Kidney (tissue), 22 donors: ENCODE measurements at places on chromosomes 1 and 21.

DNA sequence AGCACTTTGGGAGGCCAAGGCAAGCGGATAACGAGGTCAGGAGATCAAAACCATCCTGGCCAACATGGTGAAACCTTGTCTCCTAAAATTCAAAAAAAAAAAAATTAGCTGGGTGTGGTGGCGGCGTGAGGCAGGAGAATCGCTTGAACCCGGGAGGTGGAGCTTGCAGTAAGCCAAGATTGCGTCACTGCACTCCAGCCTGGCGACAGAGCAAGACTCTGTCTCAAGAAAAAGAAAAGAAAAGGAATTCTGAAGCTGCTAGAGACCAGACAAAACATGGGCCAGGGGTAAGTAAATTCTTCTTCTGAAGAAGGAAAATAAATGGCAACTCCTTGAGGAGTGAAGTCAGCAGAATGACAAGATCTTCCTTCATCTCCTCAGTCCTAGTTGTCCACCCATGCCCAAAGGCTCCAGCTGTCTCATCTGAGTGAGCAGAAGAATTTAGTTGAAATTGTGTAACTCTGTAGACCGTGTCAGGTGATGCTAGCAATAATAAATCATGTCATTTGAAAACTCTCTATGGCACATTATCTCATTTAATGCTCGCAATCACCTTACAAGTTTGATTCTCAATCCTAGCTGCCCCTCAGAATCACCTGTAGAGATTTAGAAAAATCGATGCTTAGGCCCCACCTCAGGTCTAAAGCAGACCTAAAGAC lies 14.3 kb downstream of the PDZK1 start:
- DNase-seq = no peak

DNA sequence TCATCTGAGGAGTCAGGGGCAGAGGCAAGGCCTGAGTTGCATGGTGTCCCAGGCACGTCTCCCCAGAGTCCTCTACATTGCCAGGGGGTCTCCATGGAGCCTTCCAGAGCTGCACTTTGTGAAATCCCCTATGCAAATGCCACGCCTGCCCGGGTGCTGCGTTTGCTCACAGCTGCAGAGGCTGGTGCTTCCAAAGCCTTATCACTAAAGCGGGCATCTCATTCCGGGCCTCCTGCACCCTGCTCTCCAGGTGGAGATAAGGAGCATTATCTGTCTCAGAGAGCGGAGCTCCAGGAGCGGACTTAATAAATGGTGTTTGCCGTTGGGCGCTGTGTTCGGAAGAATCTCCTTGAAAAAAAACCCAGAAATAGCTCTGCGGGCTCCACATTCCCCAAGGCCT lies 25.9 kb upstream of the ACTL8 start:
- no peak for DNase-seq

GRCh38 chr1:33332357-33332789 lies 11.5 kb upstream of the A3GALT2 start:
- no peak for DNase-seq

- peak; percentile 78 for DNase-seq
Observed at GRCh38 chr21:31874812-31875212, 2.0 kb downstream of the HUNK start.

DNA sequence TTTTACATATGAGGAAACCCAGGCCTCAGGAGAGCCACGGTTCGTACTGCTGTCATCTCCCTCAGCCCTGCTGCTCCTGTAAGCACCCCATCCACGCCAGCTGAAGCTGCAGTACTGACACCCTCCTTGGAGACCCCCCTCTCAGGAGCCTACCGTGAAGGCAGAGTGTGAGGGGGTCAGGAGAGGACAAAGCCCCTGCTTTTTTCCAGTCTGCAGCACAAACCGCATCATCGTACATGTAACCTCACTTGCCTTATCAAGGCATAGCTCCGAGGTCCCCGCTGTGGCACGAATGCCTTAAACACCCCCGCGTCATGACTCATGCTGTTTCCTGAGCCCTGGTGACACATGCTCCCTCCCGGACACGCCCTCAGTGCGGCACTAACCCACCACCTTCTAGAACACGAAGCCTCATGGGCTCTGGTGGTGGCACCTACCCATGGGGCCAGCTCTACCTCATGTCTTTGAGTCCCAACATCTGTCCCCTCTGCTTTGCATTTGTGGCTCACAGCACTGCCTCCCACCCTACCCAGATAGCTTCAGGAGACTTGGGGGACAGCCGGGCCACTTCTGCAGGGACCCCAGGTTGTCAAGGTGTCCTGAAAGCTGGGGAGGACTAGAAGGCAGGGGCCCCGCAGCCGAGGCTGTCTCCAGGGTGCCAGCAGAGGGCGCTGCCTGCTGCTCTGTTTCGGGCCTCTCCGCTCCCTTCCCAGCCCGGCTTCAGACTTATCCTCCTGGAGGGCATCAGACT lies 4.9 kb downstream of the SH3BGRL3 start:
- no peak for DNase-seq

DNA sequence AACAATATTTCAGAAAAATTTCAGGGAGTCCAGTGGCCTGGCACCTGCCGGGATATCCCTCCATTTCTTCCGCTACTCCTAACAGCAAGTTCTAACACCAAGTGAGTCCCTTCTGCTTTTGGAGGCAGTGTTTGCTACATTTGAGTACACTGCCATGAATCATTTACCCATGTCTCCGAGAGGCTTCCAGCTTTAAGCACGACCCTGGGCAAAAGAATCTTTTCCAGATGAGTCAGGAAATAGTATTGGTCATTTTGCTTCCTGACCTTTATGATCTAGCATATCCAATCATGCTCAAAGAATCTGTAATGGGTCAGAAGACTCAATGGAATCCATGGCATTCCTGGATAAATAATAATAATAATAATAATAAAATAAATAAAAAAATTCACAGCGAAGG lies 60.7 kb upstream of the FMN2 start:
- DNase-seq = no peak

DNA sequence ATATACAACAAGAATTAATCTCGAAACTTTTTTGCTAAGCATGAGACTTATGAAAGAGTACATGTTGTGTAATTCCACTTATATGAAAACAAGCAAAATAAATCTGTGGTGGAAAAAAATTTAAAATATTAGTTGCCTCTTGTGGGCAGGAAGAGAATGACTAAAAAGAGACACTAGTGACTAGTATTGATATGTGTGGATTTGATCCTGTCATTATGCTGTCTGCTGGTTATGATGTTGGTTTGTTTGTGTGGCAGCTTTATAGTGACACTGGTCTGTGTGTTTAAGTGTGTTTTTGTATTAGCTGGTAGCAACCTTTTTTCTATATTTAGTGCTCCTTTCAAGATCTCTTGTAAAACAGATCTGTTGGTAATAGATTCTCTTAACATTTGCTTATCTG lies 267.8 kb upstream of the NRIP1 start:
- no peak for DNase-seq

- no peak for DNase-seq
Observed at GRCh38 chr1:247241691-247242090, 14.2 kb upstream of the VN1R5 start.

GRCh38 chr1:6207075-6207885 lies 1.4 kb downstream of the RNF207 start:
- no peak for DNase-seq

DNA sequence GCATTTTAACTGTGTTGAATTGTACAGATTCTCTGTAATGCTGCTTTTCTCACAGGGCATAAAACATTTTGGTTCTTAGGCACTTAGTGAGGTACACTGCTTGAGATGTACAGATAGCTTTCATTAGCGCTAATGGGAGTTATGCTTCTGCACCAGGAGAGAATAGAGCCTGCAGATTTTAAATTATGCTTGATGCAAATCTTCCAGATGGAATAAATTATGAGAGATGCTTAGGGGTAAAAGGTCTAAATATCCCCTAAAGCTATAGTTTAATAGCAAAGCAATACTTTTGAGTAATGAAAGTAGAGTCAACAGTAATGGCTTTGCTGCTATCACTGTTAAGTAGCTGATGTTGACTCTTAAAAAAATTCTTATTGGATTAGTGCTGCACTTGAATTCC lies 248.9 kb downstream of the S1PR1 start:
- DNase-seq = no peak

- DNase-seq = peak; percentile 52
Observed at GRCh38 chr1:206506405-206507283, 687 bp upstream of the RASSF5 start.

- no peak for DNase-seq
Observed at GRCh38 chr1:189682591-189682990, 795.1 kb downstream of the BRINP3 start.

- DNase-seq = no peak
Observed at GRCh38 chr1:44229435-44230167, 16.3 kb downstream of the DMAP1 start.

GRCh38 chr21:45514311-45515021 lies 27.8 kb downstream of the SLC19A1 start:
- no peak for DNase-seq

GRCh38 chr21:45590726-45591618 lies 48.7 kb upstream of the SLC19A1 start:
- peak; percentile 82 for DNase-seq

DNA sequence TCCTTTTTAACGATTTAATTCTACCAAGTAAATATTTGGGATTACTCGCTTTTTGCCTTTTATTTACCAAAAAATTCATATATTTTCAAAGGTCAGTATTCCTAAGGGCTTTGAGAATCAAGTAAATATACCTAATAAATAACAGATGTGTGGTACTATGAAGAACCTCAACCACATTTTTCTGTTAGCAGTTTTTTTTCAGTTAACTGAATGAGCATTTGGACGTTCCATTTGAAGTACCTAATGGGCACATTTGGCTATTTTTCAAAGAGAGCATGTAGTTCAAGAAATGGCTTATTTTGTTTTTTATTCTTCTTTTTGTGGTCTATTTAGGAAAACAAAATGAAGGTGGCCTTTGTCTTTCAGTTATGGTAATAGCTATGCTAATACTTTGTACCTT lies 253.0 kb downstream of the GPR52 start:
- DNase-seq = no peak

DNA sequence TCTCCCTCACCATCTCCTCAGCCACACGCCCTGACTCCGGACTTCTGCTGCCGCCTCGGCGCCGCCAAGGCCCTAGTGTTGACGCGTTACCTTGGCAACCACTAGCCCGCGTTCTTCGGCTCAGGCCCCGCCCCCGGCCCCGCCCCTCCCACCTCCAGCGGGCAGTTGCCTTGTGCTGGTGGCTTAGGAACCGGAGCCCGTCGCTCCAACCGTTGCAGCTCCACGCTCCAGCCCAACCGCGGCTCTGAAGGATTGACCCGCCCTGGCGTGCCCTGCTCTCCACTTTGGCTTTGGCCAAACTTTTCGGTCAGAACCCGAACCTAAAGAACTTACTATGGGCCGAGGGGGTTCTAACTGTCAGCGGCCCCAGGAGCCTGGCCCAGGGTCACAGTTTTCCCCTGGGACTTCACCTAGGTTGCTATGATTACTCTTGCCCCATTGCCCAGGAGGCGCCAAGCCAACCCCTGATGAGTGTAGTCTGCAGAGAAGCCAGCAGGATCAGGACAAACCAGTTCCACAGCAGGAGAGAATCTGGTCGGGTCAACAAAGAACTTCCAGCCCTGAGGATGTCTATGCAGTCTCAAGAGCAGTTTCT lies at the start of gene CFAP45:
Gene CFAP45 (minus strand): TSS at position 80 of the 595 bp plus-strand sequence. CDS start 67 bp downstream, at position 13.
- DNase-seq = peak; percentile 96

DNA sequence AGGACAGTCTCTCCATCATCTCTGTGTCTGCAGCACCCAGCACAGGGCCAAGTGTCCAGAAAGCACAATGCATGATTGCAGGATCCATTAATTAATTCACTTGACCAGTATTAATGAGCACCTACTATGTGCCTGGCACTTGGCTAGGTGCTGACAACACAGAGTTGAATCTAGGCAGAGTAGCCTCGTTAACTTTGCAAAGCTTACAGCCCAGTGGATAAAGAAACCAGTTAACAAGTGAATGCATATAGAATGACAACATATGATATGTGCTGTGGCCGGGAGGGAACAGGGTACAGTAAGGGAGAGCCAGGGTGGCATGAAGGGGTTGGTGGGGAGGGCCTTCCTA lies 10.9 kb downstream of the SLC1A7 start:
- DNase-seq = no peak

- no peak for DNase-seq
Observed at GRCh38 chr1:161081519-161081918, 7.8 kb downstream of the NECTIN4 start.

DNA sequence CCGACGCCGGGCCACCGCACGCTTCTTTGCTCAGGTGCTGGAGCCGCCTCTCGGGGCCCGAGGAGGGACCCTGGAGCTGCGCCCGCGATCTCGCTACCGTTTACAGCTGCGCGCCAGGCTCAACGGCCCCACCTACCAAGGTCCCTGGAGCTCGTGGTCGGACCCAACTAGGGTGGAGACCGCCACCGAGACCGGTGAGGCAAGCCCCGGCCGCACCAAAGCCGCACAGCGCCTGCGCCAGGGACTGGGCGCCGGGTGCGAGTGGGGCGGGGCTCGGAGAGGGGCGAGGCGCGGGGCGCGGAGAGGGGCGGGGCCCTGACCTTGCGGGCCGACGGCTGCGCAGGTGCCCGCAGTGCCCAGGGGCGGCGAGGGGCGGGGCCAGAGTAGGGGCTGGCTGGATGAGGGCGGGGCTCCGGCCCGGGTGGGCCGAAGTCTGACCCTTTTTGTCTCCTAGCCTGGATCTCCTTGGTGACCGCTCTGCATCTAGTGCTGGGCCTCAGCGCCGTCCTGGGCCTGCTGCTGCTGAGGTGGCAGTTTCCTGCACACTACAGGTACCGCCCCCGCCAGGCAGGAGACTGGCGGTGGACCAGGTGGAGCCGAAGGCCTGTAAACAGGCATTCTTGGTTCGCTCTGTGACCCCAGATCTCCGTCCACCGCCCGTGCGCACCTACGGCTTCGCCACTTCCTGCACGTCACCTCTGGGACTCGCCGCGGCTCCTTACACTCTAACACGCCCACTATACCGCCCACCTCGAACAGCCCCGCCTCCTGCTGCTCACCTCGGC lies 9.8 kb upstream of the CDC20 start:
- DNase-seq = peak; percentile 95

DNA sequence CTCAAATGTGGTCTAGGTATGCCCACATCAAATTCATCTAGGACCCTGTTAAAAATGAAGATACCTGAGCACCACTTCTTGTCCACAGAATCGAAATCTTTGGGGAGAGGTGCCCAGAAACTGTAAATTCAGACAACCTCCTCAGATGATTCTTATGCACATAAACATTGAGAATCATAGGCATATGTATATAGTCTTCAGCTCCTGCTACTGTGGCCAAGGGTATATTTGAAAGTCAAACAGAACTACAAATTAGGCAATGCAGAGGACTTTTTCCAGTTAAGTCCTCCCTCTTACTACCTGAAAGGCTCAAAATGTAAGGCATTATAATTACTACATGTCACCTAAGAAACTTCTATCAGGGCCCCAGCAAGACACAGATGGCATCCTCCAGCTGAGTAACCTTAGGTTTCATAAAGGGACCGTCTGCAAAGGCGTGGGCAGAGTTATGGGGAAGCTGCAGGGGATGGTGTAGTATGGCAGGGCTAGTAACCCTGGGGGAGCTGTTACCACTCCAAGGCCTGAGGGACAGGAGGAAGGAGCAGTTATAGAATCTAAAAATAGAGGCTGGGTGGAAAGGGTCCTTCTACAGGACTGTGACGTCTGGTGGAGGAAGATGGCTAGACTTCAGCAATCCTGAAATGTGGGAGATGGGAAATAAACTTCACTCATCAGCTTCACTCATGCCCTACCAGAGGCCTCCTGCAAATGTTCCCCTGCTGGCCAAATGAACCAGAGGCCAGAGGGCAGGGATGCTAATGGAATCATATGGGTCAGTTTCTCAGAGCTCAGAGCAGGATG lies 46.3 kb downstream of the DAB1 start:
- no peak for DNase-seq
